ENCODE measurements at places on chromosomes 1 and 21. TPM values are rescaled to one million over a fixed set of nuclear protein-coding genes. Genes with fewer than 3 reads are reported as not detected.

The CHRM3 gene
- not detected for total RNA-seq

The CR1L gene
- total RNA-seq: not detected

The FOXD3 gene
- total RNA-seq: not detected

The LCE3D gene
- total RNA-seq: not detected

The LIN28A gene
- 0.08 TPM for total RNA-seq

The RNF223 gene
- total RNA-seq: not detected

The ZSWIM5 gene
- total RNA-seq: 0.68 TPM

The CXADR gene
- total RNA-seq: 1.6 TPM

The RBBP4 gene
- 93.5 TPM for total RNA-seq

The TAS1R1 gene
- total RNA-seq: 0.12 TPM

The CNIH3 gene
- total RNA-seq: 14.0 TPM

The C1orf226 gene
- not detected for total RNA-seq

The ADORA3 gene
- total RNA-seq: not detected

The TP73 gene
- total RNA-seq: not detected

The FALEC gene
- 0.70 TPM for total RNA-seq

The PRAMEF33 gene
- not detected for total RNA-seq

The B3GALT6 gene
- 9.9 TPM for total RNA-seq

The ACKR1 gene
- not detected for total RNA-seq

The ZNF648 gene
- not detected for total RNA-seq

The CNKSR1 gene
- 0.08 TPM for total RNA-seq
